ENCODE measurements at places on chromosomes 1 and 21.

DNA sequence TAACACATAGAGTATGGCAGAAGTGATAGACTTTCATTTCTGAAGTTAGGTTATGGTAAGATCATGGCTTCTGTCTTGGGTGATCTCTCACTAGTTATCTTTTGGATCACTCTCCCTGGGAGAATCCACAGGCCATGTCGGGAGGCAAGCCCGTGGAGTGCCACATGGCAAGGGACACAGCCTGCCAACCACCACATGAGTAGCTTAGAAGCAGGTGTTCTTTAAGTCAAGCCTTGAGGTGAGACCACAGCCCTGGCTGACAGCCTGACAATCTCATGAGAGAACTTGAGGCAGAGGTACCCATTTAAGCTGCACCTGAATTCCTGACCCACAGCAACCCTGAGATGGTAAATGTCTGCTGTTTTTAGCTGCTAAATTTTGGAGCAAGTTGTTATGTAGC lies 130.4 kb downstream of the KCNN3 start:
- DNase-seq: no peak

GRCh38 chr1:118982266-118982665 lies 5.9 kb downstream of the TBX15 start:
- peak; percentile 63 for DNase-seq

- no peak for DNase-seq
Measured at GRCh38 chr21:44812640-44813039, 5.2 kb downstream of the SUMO3 start.

DNA sequence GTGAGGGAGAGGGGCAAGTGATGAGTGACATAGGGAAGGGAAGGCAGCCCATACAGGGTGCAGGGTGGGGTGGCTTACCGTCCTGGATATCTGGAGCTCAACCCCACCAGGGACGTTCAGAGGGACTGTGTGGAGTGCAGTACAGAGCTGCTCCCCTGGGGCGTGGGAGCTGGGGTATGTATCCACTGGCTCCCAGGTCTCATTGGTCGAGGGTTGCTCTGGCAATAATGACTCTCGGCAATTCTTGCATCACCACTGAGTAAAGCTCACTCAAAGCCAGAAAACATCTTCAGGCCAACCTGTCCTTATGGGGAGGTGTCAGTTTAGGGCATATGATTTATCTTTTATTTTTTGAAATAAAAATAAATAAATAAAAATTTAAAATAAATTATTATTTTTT lies 43.2 kb upstream of the RUNX3 start:
- DNase-seq: no peak

DNA sequence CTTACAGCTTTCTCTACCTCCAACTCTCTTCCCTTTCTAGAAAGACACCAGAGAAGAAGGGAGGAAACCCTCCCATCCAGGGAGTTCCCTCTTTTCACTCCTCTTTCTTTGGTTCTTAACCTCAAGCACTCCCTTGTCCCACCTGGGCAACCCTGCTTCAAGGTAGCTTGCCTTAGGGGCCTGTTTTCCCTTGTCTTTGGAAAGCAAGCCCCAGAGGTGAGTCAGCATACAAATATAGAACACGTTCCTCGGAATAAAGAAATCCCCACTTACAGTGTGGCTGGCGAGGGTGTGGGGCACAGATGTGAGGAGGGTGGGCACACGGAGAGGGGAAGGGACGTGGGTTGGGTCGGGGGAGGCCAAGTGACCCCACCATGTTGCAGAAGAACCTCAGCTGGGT lies 26.1 kb upstream of the KCNE2 start:
- no peak for DNase-seq

- DNase-seq: no peak
Measured at GRCh38 chr1:225460737-225461532, 33.1 kb upstream of the LBR start.

- DNase-seq: no peak
Measured at GRCh38 chr1:184189361-184189760, 137.8 kb downstream of the TSEN15 start.

GRCh38 chr1:52386458-52386857 lies 17.8 kb downstream of the ORC1 start:
- DNase-seq: no peak

GRCh38 chr1:234509457-234510328 lies 30.7 kb upstream of the TARBP1 start:
- DNase-seq: peak; percentile 54

DNA sequence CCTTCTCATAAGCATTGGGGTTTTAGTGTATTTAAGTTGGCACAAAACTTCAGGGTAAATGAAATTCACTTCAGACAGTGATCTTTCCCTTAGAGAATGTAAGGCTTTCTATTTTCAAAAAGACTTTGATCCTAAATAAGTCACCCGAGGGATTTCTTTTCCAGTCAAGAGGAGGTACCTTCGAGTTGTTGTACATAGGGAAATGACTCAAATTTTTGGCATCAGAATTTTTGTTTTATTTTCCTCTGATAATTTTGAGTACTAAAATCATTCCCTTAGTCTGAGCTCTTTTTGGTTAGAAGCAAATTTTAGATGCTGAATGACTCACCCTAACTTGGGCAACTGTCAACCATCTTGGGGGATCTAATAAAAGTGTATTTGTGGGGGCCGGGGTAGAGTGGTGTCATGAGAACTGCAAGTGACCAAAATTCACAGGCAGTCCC lies 193.9 kb downstream of the DHRS3 start:
- peak; percentile 87 for DNase-seq

DNA sequence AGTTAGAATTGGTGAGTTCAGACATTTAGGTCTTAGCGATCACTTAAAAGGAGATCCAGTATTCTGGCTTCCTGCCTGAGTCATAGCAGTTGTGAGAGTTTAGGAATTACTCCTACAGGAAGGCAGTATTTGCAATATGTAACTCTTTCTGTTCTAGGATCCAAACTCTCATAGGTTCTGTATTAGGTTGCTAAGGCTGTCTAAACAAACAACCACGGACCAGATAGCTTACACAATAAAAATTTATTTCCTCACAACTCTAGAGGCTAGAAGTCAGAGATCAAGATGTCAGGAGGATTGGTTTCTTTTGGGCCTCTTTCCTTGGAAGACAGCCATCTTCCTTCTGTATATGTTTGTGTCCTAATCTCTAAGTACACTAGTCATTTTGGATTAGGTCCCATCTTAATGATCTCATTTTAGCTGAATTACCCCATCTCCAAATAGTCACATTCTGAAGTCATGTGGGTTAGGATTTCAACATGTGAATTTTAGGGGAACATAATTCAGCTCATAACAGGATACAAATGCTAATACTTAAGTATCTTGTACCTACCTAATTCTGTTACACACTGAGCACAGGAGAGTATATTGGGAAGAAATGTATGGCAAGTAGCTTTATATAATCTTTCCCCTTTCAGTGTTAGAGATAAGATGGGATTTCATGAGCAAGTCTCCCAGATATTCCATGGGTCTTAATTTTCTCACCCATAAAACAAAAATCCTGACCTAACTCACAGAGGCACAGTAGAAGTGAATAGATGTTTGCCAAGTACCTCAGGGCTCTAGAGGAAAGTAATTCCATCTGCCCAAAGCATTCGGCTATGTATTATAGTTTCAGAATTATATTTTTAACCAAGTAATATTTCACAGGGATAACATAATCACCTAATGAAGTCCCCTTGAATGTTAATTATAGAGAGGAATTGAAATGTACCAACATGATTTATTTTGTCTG lies 144.4 kb downstream of the PTBP2 start:
- peak; percentile 92 for DNase-seq

- DNase-seq: no peak
Measured at GRCh38 chr1:66585002-66585401, 51.0 kb downstream of the SGIP1 start.

GRCh38 chr21:36491209-36491910 lies 11.4 kb upstream of the CLDN14 start:
- peak; percentile 66 for DNase-seq

DNA sequence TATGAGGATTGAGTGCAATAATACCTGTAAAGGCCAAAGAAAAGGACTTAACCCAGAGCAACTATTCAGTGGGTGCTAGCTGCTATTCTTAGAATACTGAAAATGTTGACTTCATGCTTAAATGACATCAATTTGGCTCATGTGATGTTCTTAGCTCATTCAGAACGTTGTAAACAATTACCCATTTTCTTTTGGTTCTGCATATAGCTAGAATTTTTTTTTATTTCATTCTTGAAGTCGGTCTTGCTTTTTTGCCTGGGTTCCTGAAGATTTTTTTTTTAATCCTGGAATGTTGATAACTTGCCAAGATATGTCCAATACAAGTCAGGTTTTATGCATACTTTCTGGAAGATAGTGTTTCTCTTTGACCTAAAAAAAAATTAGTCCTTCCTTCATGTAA lies 772.0 kb downstream of the LTN1 start:
- DNase-seq: peak; percentile 56

DNA sequence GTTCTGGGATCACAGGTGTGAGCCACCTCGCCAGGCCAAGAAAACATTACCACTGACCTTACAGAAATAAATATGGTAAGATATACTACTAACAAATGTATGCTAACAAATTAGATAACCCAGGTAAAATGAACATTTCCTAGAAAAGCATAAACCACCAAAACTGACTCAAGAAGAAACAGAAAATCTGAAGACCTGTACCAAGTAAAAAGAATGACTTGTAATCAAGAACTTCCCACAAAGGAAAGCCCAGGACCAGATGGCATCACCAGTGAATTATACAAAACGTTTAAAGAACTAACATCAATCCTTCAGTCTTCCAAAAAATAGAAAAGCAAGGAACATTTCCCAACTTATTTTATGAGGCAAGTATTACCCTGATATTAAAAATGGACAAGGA lies 29.3 kb downstream of the USP24 start:
- no peak for DNase-seq

GRCh38 chr1:34101151-34101550 lies 63.9 kb downstream of the CSMD2 start:
- DNase-seq: peak; percentile 92

DNA sequence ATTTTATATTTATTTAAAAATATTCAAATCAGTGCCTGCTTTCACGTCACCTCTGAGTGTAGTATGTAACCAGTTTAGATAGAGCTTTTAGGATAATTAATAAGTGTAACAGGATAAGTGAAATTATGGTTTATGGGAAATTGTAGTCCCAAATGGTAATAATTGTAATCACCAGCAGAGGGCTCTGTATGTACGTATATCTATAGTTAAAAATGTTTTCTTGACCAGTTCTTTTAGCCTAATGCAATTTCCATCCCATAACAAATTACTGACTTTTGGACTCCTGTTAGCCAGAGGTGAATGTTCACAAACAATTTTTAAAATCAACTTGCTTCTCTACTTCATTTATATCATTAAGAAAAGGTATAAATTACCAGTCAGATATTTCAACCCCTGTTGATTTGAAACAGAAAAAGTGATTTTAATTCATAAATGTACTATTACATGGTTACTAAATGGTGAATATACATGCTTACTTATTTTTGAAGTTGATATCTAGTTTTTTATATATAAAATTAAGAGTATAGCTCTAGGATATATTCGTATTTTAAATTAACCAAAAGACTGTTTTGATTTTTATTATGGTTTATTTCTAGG lies 25.3 kb downstream of the SLC30A7 start:
- peak; percentile 57 for DNase-seq

- DNase-seq: peak; percentile 90
Measured at GRCh38 chr1:224544346-224545110, 71.6 kb upstream of the CNIH3 start.

GRCh38 chr1:184605941-184606340 lies 148.7 kb downstream of the EDEM3 start:
- DNase-seq: no peak

GRCh38 chr21:29206445-29206844 lies 76.0 kb downstream of the MAP3K7CL start:
- no peak for DNase-seq

DNA sequence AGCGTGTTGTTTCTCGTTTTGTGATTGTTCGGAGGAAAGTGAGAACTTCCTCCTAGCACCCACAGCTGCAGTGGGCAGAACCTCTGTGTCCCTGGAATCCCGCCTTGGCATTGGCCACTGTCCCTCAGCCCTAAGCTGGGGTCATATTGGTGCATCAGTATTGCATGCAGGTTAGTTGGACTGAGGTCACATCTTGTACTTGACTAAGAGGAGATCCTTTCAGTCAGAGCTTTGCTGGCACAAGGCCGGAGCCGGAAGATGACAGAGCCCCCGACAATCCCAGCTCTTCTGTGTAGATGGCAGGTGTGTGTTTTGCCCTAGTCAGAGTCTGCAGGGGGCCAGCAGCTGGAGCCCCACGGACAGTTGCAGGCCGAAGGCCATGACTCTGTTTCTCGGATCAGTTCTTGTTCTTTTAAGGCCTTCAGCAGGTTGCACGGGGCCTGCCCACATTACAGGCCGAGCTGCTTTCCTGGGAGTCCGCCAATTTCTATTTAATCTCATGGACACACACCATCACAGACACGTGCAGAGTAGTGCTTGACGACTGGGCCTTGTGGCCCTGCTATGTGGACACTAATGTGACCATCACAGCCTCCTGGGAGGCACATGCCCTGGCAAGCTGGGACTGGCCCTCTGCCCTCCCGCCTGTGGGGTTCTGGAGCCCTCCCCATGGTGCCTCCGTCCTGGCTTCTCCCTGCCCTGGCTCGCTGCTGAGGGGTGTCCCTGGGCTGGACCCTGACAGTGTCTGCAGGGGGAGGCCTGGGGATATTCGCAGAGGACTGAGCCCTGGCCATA lies 14.9 kb downstream of the SNAP47 start:
- DNase-seq: no peak

- no peak for DNase-seq
Measured at GRCh38 chr1:87399701-87400100, 71.0 kb downstream of the LMO4 start.

DNA sequence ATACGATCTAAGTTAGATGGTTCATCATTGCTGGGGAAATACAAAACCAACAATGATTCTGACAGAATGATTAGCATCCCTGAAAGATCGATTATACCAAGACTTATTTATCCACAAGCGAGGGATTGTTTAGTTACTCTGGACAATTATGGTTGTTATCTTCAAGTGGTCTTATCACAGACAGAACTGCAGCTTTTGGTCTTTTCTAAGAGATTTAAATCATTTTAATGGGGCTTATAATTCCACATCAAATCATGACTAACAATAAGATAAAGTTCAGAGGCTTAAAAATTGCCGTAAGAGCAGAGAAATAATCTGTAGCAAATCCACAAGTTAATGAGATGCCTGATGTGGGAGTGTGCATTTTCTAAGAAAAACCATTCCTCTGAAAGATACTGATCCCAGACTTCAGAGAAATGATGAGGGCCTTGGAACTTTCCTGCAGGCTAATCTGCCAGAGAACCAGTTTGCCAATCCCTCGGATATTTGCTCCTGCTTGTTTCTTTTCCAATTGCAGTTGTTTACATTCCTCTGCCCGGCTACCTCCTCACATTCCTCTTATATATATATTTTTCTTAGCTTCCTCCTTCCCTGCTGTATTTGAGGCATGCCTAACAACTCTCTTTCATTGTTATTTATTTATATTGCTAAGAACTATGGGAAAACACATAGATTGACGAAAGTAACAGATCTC lies 134.8 kb downstream of the BACH1 start:
- DNase-seq: no peak

GRCh38 chr1:162951553-162952315 lies 90.8 kb upstream of the CCDC190 start:
- no peak for DNase-seq
